ENCODE measurements at places on chromosomes 1 and 21.

- DNase-seq: no peak
Measured at GRCh38 chr1:210394281-210394821, 65.6 kb downstream of the HHAT start.

DNA sequence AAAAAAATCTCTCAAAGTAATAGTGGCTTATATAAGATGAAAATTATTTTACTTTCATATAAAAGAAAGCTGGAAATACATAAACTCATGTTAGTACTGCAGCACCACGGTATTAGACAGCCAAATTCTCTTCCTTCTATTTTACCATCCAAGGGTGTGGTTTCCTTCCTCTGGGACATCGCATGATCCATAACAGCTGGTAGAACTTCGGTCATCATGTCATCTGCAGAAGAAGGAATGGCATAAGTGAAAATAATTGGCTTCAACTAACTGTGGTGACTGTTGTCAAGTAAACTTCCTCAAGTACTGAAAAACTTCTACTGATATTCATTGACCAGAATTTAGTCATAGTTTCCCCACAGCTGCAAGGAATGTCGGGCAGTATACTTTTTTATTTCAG is 28.3 kb upstream of the IFI44L start:
- DNase-seq: no peak

- DNase-seq: no peak
Measured at GRCh38 chr1:12430525-12430924, 187.5 kb downstream of the DHRS3 start.

DNA sequence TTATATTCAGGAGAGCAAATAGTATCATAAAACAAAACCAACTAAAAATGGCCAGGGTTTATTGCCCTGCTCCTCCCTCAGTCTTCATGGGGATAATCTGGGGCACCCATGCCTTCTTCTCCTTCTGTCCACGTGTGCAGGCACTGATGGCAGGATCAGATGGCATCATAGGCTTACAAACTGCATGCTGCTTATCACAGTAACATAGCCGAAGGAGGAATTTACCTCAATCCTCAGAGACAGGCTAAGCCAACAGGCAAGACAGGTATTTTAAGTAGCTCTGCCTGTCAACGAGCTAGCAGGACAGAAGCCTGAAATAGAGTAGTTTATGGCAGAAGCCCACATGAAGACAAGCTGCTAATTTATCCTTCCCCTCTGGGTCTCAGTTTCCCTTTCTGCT is 9.4 kb downstream of the LAMB3 start:
- no peak for DNase-seq

- no peak for DNase-seq
Measured at GRCh38 chr1:94306521-94306920, 69.1 kb upstream of the ARHGAP29 start.

DNA sequence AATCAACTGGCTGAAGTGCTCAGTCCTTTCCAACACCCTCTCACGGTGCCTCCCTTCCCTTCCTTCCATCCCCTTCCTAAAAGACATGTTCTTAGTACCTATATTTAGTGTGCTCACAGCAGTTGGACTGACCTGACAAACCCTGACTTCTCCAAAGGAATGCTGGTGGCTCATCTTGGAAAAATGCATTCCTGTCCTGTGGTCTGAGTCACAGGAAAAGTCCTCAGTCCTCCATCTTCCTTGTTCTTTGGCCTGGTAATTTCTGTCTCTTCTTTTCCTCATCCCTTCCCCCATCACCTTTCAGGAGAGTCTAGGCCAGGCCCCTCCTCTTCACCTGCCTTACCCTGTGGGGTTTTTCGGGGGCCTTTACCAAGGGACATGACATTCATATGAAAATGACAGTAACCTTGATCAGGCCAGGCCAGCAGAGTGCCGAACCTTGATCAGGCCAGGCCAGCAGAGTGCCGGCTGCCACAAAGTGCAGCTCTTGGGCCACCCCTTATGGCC is 7.2 kb downstream of the ATP1B1 start:
- no peak for DNase-seq

- no peak for DNase-seq
Measured at GRCh38 chr1:22365331-22366295, 86.0 kb upstream of the ZBTB40 start.

GRCh38 chr1:92346866-92347640 is 48.2 kb downstream of the RPAP2 start:
- DNase-seq: no peak

- no peak for DNase-seq
Measured at GRCh38 chr1:206550446-206550845, 43.1 kb downstream of the RASSF5 start.

DNA sequence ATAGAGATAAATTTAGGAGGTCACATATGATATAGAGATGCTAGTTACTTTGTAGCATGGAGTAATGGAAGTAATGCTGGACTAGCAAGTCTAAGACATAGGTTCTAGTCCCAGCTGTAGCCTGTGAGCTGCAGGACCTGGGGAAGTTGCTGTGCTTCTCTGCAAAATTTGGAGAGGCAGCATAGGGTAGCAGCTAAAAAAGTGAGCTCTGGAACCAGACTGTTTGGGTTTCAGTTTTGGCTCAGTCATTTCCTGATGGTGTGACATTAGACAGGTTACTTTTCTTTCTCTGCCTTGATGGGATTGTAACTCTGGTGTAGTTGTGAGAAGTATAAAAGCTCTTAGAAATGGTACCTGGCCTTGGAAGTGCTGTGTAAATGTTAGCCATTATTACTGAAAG is 3.3 kb downstream of the METTL13 start:
- DNase-seq: no peak

- DNase-seq: no peak
Measured at GRCh38 chr1:224482619-224483018, 48.0 kb upstream of the WDR26 start.

DNA sequence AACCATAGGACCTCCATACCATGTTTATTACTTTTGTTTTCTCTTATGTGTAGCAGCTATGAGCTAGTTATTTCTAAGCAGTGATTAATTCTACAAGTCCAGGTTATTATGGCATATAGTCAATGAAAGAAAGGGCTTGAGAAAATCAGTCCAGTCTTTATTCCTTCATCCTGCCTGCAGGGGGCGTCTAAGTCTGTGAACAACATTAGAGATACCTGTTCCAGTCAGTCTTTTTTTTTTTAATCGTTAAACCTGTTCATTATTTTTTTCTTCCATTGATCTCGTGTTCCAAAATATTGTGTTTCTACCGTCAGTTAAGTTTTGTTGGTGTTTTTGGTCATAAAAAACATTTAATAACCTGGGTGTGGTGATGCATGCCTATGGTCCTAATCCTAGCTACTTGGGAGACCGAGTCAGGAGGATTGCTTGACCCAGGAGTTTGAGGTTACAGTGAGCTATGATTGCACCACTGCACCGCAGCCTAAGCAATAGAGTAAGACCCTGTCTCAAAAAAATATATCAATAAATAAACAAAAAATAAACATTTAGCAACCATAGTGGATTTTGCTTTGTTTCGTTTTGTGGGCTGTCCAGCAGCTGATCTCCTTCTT is 29.4 kb upstream of the CD2 start:
- no peak for DNase-seq

DNA sequence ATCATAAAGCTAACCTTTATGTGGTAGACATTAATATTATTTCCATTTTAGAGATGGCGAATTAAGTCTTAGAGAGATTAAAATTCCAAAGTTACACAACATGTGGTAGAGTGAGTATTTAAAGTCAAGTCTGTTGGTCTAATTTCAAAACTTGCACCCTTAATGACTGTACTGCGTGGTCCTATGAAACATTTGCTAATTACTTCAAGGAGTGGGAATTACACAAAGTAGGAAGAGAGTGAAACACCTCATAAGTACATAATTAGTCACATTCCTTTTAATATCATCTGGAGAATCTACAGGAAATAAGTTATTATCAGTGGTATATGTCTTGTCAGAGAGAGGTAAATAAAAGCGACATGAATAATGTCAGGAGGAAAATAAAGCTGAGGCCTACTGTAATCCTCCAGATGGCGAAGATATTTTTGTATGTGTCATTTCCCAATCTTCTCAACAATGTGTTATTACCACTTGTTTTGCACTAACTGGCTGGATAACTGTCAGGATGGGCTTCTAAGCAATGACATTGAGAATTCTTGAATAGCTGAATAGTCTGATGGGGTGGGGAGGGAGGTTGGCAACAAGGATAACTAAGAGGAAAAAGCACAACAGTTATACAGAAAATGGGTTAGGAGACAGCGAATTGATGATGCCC is 95.5 kb downstream of the TNFSF18 start:
- no peak for DNase-seq
